ENCODE measurements at places on chromosomes 1 and 21.

GRCh38 chr1:170807432-170807831 lies 127.9 kb upstream of the MROH9 start:
- no peak for DNase-seq

- no peak for DNase-seq
Measured at GRCh38 chr1:235946571-235946981, 79.9 kb upstream of the LYST start.

- no peak for DNase-seq
Measured at GRCh38 chr1:245337829-245338484, 183.2 kb downstream of the KIF26B start.

GRCh38 chr1:162487241-162487640 lies 10.4 kb upstream of the UHMK1 start:
- DNase-seq = no peak

- DNase-seq = no peak
Measured at GRCh38 chr1:25756215-25756614, 43.8 kb upstream of the SELENON start.

GRCh38 chr1:212514782-212515181 lies 82.1 kb downstream of the NENF start:
- DNase-seq = no peak

- DNase-seq = no peak
Measured at GRCh38 chr1:3718764-3719163, 33.5 kb upstream of the CCDC27 start.

DNA sequence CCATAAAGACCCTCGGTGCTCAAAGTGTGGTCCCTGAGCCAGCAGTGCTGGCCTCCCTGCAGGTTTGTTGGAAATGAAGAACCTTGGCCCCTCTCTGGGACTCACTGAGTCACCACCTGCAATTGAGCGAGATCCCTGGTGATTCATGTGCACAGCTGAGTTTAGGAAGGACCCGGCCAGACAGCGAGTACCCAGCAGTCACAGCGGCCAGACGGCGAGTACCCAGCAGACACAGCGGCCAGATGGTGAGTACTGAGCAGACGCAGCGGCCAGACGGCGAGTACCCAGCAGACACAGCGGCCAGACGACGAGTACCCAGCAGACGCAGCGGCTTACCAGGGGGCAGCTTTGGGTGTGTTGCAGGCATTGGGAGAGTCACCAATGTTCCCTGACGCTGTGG lies 123.8 kb downstream of the PRDM16 start:
- no peak for DNase-seq

GRCh38 chr21:16258844-16259611 lies 529.2 kb downstream of the USP25 start:
- DNase-seq = no peak

GRCh38 chr21:20997636-20998455 lies at the start of gene NCAM2:
Gene NCAM2, plus strand, starts transcription at chr21:20998409.
- peak; percentile 79 for DNase-seq

DNA sequence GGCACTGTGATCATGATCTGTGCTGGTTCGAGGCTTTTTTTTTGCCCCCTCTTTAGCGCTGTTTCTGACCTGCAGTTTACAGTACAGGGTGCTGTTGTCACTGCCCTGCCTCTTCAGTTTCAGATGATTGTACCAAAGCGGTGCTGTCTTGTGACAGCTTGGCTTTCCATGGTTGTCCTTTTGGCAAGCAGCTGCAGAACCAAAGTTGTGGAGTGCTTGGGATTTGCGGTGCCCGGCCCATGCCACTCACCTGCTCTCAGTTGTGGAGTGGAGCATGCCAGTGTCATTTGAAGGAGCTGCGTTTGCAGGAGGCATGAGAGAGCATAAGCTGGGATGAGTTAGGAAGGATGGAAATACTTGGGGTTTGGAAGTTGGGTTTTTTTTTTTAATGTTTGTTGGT lies 48.4 kb downstream of the DOP1B start:
- DNase-seq = peak; percentile 37

- DNase-seq = no peak
Measured at GRCh38 chr1:55217226-55217986, 2.2 kb upstream of the USP24 start.

DNA sequence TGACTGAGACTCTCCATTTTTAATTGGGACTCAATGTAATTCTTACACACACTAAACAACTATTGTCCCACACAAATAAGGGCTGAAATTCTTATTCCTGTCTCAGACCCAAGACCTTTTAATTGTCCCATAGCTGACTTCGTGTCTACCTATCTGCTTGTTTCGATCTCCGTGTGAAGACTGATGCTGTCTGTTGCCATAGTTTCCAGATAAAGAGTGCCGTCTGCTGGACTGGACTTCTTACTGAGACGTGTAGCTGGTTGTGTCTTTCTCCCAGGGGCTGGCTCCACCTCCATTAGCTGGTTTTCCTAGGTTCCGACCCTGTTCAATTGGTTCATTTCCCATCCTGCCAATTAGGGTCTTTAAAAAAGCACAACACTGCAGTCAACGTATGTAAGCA lies 235.3 kb upstream of the PLXNA2 start:
- DNase-seq = no peak

- no peak for DNase-seq
Measured at GRCh38 chr1:229621663-229622062, 4.3 kb downstream of the TAF5L start.

DNA sequence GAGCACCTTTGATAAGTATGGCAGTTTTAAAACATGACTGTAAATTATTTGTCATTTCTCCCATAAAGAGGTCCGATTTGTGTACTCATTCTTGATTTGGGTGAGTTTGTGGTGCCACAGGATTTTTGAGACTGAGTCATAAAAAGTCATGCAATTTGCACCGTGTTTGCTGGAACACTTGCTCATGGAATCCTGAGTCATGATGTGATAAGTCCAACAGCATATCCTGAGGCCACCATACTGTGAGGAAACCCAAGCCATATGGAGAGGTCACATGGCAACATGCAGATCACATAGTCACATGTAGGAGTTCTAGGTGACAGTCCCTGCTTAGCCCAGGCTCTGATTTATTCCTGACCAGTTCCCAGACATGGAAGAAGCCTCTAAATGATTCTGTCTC lies 40.8 kb upstream of the PRRX1 start:
- no peak for DNase-seq

DNA sequence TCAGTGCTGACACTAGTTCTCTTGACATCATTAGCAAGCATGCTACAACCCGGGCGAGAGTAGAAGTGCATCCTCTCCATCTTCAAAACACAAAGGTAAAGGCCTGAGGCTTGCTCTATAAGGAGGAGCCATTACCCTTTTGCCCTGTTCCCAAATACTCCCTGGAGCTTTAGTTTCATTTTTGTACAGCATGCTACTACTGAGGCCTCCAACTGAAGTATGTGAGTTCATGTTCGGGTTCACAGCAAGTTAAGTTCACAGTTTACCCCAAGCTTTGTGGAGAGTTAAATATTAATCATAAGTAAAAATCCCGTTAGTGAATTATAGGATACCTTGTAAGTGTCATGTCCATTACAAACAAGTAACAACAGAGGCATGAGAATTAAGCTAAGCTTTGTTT lies 156.6 kb downstream of the APP start:
- DNase-seq = no peak

- no peak for DNase-seq
Measured at GRCh38 chr1:11595285-11595684, 58.9 kb downstream of the FBXO2 start.

DNA sequence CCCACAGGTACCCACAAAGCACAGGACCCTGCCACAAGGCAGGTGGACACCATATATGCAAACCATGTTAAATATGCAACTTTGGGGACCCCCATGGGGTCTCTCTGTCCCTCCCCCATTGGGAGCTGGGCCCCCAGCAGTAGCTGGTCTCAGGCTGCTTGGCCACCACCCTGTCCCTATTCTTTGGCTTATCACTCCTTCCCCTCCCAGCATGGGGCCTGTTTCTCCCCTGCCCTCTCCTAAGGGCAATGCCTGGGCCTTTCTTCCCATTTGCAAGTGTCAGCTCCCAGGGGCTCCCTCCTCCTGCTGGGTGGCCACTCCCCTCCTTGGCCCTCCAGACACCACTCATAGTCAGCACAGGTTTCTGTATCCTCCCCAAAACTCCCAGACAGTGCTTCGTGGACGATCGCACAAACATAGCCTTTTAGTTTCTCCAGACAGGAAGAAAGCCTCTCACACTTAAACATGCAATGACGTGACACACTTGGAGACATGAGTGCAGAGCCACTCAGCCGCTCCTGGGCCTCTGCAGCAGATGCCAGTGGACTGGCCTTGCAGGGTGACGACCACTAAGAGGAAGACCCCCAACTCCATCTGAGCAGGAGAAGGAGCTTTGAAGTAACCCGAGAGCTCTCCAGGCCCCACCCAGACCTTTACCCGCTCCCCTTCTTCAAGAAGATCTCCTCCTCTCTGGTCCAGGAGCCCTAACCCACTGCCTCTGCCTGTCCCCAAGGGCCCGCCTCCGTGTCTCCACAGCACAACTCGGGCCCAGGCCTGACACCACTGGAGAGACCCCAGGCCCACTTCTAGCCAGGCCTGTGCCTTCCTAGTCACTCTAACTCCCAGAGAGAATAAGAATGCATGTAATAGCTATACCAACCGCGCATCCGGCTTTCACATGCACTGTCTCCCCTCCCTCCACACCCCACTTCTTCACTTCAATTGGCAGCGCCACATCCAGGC lies 22.9 kb downstream of the CITED4 start:
- no peak for DNase-seq

- no peak for DNase-seq
Measured at GRCh38 chr1:64082459-64082858, 121.0 kb upstream of the UBE2U start.

DNA sequence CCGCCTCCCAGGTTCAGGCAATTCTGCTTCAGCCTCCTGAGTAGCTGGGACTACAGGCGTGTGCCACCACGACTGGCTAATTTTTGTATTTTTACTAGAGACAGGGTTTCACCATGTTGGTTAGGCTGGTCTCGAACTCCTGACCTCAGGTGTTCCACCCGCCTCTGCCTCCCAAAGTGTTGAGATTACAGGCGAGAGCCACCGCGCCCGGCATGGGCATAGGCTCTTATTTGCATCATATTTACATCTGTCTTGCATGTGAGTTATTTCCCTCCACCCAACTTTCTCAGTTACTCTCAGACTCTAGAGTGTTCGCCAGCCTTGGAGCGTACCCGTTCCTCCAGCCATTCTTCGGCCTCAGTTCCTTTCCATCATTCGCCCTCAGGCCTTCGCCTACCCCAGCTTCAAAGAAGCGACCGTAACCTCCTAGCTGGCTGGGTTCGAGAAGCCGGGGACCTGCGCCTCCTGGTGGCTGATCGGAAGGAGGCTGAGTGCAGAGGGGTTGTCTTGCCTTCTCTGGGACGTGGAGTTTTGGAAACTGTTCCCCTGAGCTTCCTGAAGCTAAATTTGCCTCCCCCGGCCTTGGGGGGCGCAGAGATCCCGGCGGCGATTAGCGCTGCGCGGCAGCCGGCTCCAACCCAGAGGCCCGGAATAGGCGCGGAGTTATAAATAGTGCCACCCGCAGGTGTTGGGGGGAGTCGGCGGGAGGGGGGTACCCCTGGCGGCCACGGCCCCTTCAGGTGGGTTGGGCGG lies 3.6 kb upstream of the ZBTB7B start:
- peak; percentile 72 for DNase-seq

DNA sequence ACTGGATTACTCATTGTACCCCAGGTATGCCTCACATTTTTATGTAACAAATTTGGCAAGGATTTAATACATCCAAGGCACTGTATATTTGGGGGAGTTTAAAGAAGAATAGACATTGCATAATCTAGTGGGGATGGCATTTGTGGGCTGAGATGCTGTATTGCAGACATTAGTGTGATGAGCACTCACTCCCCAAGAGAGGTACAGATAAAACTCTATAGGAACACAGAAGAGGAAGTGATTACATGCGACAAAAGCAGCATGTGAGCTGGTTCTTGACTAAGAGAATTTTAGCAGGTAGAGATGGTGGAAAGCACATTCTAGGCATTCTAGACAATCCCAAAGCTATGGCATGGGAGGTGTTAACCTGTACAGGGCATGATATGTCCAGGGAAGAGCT lies 24.2 kb upstream of the CDC14A start:
- DNase-seq = no peak

- no peak for DNase-seq
Measured at GRCh38 chr1:161987872-161988271, 35.8 kb downstream of the OLFML2B start.

DNA sequence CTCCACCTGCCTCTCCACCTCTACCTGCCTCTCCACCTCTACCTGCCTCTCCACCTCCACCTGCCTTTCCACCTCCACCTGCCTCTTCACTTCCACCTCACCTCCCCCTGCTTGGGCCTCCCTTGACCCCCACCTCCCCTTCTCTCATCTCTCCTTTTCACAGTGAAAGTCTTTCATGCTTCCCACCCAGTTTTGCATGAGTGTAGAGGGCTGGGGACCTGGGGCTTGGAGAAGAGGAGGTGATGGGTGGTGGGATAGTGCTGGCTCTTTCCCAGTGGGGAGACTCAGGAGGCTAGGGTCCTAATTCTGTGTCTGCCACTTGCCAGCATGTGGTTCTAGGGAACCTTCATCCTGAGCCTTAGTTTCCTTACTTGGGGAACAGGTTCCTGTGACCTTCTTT lies 316.2 kb upstream of the C1orf174 start:
- DNase-seq = no peak

GRCh38 chr1:21594935-21595897 lies 73.9 kb downstream of the RAP1GAP start:
- DNase-seq = peak; percentile 59

DNA sequence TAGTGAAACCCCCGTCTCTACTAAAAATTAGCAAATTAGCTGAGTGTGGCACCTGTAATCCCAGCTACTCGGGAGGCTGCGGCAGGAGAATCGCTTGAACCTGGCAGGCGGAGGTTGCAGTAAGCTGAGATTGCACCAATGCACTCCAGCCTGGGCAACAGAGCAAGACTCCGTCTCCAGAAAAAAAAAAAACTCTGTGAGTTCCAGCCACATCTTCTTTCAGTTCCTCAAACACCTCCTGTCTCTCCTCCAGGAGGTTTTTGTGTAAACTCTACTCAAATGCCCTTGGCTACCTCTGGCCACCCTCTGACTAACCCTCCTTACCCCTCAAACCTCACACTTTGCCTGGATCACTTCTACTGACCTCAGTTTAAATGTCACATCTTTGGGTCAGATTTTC lies 38.1 kb downstream of the RCSD1 start:
- no peak for DNase-seq

GRCh38 chr1:183908079-183908478 lies 103.2 kb downstream of the RGL1 start:
- no peak for DNase-seq

DNA sequence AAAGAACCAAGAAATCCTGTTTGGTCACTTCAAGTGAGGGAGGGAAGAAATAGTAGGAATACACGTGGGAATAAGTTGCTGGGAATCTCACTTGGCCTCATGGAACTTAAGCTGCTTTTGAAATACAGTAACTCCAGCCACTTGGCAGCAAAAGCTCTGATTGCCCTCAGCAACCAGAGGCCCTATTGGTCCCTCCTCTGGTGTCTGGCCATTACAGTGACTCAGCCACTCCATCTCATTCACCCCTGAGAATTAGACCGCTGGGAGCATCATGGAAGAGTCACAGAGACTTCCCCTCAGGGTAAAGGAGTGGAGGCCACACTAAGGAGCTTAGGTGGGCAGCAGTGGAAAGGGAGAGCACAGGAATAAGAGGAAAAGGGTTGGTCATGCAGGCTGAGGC lies 99.6 kb downstream of the ELAVL4 start:
- DNase-seq = no peak

GRCh38 chr1:112532064-112532463 lies 23.3 kb downstream of the WNT2B start:
- no peak for DNase-seq

GRCh38 chr1:22119626-22120468 lies 23.1 kb downstream of the WNT4 start:
- DNase-seq = no peak

GRCh38 chr1:28751315-28752060 lies 14.7 kb downstream of the YTHDF2 start:
- DNase-seq = no peak

Measured in left ventricle myocardium inferior (tissue), 1 donor.